Type B pancreatic cell (in vitro differentiated cells): ENCODE measurements at places on chromosomes 13 and 19. TPM values are rescaled to one million over a fixed set of nuclear protein-coding genes. Genes with fewer than 3 reads are reported as not detected.

DNA sequence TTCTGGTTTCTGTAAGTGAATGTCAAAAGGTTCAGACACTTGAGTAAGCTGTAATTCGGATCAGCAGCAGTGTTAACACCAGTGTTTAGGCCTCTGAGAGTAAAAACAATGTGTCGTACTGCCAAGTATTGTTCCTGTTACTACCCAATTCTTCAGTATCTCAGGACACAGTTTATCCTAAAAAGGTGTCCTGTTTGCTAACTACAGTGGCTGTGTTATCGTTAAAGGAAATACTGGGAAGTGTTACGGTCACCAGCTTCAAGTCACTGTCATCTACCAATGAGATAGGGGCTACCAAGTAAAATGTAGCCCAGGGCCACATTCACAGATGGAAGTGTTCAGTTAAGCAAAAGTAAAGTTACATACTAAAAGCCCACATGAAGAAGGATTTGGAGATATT, 2.3 kb upstream of the UPF3A start:
- H3K4me1 ChIP-seq: peaks cover 27% of the 10 kb centered on the region
- peaks cover 22% of the 10 kb centered on the region for H3K36me3 ChIP-seq
- H3K4me3 ChIP-seq: peak overlapping the region; percentile 14
- no peak for DNase-seq

Gene PSG7
- not detected in 2 replicates for total RNA-seq

DNA sequence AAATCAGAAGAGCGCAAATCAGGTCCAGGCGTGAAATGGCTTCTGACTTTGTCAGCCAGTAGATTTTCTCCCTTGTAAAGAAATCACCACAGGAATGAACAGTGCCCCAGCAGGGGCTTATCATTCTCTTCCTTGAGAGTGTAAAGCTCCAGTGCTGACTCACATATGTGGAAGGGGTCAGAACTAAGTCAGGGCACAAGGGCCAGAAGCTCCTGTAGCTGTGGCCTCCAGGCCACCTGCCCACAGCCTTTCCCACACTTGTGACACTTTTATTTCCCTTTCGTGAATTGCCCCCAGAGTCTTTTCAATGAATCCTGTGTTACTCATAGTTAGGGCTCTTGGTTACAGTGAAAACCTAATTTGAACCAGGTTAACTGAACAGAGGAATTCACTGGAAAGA, 99.6 kb downstream of the SUCLA2 start:
- H3K4me3 ChIP-seq: no peak overlapping the region
- DNase-seq: no peak
- H3K27ac ChIP-seq: no peak overlapping the region
- no peaks in the 10 kb centered on the region for H3K36me3 ChIP-seq
- H3K27me3 ChIP-seq: no peaks in the 10 kb centered on the region

GRCh38 chr19:54312436-54313377, at the start of gene LILRA5:
Gene LILRA5 (minus strand): TSS chr19:54313166. CDS start chr19:54313019, 147 bp downstream.
- DNase-seq: no peak
- peaks cover 15% of the 10 kb centered on the region for H3K27me3 ChIP-seq

- no peaks in the 10 kb centered on the region for H3K4me1 ChIP-seq
- no peak overlapping the region for H3K4me3 ChIP-seq
- no peak for DNase-seq
- no peaks in the 10 kb centered on the region for H3K27me3 ChIP-seq
- no peaks in the 10 kb centered on the region for H3K36me3 ChIP-seq
These were observed 254.7 kb upstream of the KLHL1 start for GRCh38 chr13:70362820-70363570.

GRCh38 chr13:97214921-97215320, 7.2 kb upstream of the MBNL2 start:
- no peak for DNase-seq
- H3K36me3 ChIP-seq: no peaks in the 10 kb centered on the region
- H3K27me3 ChIP-seq: no peaks in the 10 kb centered on the region
- H3K27ac ChIP-seq: no peak overlapping the region
- peaks cover 7% of the 10 kb centered on the region for H3K4me1 ChIP-seq

GRCh38 chr19:21699197-21699596, 68.2 kb downstream of the ZNF100 start:
- H3K4me1 ChIP-seq: peaks cover 6% of the 10 kb centered on the region
- no peaks in the 10 kb centered on the region for H3K36me3 ChIP-seq
- H3K27me3 ChIP-seq: no peaks in the 10 kb centered on the region
- no peak overlapping the region for H3K27ac ChIP-seq
- DNase-seq: no peak

- H3K4me1 ChIP-seq: peaks cover 27% of the 10 kb centered on the region
- peak overlapping the region; percentile 100 for H3K27ac ChIP-seq
- no peaks in the 10 kb centered on the region for H3K27me3 ChIP-seq
- no peaks in the 10 kb centered on the region for H3K36me3 ChIP-seq
These were observed 536 bp upstream of the AKAP8 start for GRCh38 chr19:15379999-15380647.
